ENCODE measurements at places on chromosomes 6 and 20.

GRCh38 chr20:51312480-51312783 is 230.1 kb downstream of the NFATC2 start:
- DNase-seq, result no peak
- no peaks in the 10 kb centered on the region for H3K27me3 ChIP-seq
- H3K36me3 ChIP-seq, result no peaks in the 10 kb centered on the region
- H3K4me1 ChIP-seq, result no peaks in the 10 kb centered on the region
- no peak overlapping the region for H3K27ac ChIP-seq
- no peak overlapping the region for H3K4me3 ChIP-seq

DNA sequence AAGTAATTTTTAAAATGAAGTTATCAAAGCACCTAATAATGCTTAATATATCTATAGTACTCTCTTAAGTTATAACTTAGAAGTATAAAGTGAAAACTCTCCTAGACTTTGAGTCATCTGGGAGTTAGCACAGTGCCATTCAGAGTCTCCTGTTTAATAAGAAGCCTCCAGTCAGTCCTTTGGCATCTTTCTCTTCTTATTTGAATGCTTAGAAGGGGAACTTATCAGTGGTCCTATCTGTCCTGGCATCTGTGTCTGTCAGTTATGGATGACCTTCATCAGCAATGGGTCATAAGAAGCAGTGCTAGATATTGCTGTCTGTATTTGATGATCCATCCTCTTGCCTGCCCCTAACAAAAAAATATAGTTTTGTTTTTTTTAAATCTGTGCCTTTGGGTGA is 15.2 kb downstream of the TMEM200A start:
- no peaks in the 10 kb centered on the region for H3K4me1 ChIP-seq
- H3K27ac ChIP-seq, result no peak overlapping the region
- no peaks in the 10 kb centered on the region for H3K36me3 ChIP-seq
- no peaks in the 10 kb centered on the region for H3K27me3 ChIP-seq
- no peak for DNase-seq

- H3K36me3 ChIP-seq, result peaks cover 40% of the 10 kb centered on the region
- H3K27me3 ChIP-seq, result peaks cover 3% of the 10 kb centered on the region
- H3K4me3 ChIP-seq, result no peak overlapping the region
Observed at GRCh38 chr6:33164176-33164575, 28.1 kb downstream of the COL11A2 start.

DNA sequence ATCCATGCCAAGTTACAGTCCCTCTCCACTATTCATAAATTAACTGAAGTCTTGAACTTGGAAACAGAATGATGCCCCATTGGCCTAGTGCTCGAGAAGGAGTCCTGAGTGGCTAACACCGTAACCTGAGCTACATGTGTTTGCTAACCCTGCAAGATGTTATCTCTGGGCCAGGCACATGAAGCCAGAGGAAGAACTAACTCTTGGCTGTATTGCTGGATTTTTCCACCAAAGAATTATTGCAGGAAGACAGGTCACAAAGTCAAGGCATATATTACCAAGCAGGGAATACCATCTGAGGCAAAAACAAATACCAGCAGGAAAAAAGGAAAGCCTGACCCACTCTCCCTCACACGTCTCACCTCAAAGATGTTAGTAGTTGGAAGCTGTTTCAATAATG is 148.9 kb upstream of the PHACTR1 start:
- no peak for DNase-seq
- H3K27me3 ChIP-seq, result no peaks in the 10 kb centered on the region
- no peak overlapping the region for H3K4me3 ChIP-seq
- H3K4me1 ChIP-seq, result no peaks in the 10 kb centered on the region
- no peak overlapping the region for H3K27ac ChIP-seq

DNA sequence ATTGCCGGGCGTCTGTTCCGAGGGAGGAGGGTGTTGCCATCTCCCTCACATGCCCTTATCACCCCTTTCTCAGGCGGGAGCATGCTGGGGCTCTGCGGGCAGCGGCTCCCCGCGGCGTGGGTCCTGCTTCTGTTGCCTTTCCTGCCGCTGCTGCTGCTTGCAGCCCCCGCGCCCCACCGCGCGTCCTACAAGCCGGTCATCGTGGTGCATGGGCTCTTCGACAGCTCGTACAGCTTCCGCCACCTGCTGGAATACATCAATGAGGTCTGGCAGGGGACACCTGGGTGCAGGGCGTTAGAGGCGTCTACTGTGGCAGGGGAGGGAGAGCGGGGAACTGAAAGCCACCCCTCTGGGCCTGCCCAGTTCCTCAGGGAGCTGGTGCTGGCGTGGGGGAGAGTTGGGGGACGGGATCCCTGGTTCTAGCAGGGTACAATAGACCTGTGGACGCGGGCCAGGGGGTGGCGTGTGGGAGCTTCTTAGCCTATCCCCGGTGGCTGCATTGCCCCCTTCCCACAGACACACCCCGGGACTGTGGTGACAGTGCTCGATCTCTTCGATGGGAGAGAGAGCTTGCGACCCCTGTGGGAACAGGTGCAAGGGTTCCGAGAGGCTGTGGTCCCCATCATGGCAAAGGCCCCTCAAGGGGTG is 697 bp downstream of the PPT2 start:
- peak; percentile 85 for DNase-seq
- peaks cover 48% of the 10 kb centered on the region for H3K4me1 ChIP-seq
- H3K36me3 ChIP-seq, result peaks cover 36% of the 10 kb centered on the region
- peak overlapping the region; percentile 94 for H3K27ac ChIP-seq

- DNase-seq, result no peak
- H3K36me3 ChIP-seq, result no peaks in the 10 kb centered on the region
- no peak overlapping the region for H3K27ac ChIP-seq
- H3K27me3 ChIP-seq, result no peaks in the 10 kb centered on the region
- no peak overlapping the region for H3K4me3 ChIP-seq
Observed at GRCh38 chr6:97460394-97461080, 177.5 kb upstream of the MMS22L start.

GRCh38 chr20:38692436-38693411 is 31.6 kb upstream of the SLC32A1 start:
- peaks cover 8% of the 10 kb centered on the region for H3K27me3 ChIP-seq
- DNase-seq, result no peak
- peaks cover 11% of the 10 kb centered on the region for H3K4me1 ChIP-seq
- H3K27ac ChIP-seq, result no peak overlapping the region

GRCh38 chr6:75748003-75748742 is 866 bp upstream of the MYO6 start:
- H3K27ac ChIP-seq, result peak overlapping the region; percentile 90
- H3K4me3 ChIP-seq, result peak overlapping the region; percentile 91
- no peaks in the 10 kb centered on the region for H3K36me3 ChIP-seq
- H3K4me1 ChIP-seq, result peaks cover 8% of the 10 kb centered on the region
- H3K27me3 ChIP-seq, result no peaks in the 10 kb centered on the region
- no peak for DNase-seq

DNA sequence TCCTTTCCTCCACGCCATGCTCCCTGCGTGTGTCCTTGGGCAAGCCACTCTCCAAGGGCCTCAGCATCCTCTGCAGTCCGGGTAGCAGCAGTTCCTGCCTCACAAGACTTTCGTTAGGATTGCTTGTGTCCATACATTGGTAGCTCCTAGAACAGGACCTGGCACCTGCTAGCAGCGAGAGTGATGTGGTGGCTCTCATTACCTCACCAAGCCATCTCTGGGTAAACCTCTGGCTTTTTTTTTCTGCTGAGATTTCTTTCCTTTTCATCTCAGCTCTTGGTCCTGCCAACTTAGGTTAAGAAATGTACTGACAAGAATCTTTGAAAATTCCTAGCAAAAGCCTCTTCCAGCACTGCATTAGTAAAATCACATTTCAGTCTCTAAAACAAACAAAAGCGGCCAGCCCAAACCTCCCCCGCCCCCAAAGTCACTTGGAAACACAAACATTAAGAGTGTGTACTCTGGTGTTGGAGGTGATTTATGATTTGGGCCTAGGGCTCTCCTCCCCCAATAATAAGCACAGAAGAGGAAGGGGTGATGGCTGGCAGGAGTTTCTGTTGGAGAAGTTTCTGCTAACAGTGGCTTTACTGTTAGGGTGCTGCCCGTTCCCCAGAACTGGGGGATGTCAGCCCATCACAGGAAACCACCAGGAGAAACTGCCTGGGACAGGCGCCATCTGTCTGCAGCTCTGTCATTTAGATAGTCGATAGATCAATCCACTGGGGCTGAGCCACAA is 199.2 kb downstream of the CD83 start:
- H3K36me3 ChIP-seq, result no peaks in the 10 kb centered on the region
- no peak overlapping the region for H3K4me3 ChIP-seq
- peaks cover 34% of the 10 kb centered on the region for H3K4me1 ChIP-seq
- no peaks in the 10 kb centered on the region for H3K27me3 ChIP-seq
- H3K27ac ChIP-seq, result peak overlapping the region; percentile 20
- DNase-seq, result peak; percentile 47

DNA sequence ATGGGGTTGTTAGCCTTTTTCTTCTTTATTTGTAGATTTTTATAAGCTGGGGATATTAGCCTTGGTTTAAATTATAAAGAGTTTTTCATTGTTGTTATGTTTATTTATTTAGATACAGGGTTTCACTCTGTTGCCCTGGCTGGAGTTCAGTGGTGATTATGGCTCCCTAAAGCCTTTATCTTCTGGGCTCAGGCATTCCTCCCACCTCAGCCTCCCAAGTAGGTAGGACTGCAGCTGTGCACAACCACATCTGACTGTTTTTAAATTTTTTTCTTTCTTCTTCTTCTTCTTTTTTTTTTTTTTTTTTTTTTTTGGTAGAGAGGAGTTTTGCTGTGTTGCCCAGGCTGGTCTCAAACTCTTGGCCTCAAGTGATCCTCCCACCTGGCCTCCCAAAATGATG is 80.9 kb downstream of the UBE3D start:
- no peak overlapping the region for H3K27ac ChIP-seq
- H3K4me1 ChIP-seq, result no peaks in the 10 kb centered on the region
- no peak overlapping the region for H3K4me3 ChIP-seq
- H3K36me3 ChIP-seq, result no peaks in the 10 kb centered on the region
- DNase-seq, result no peak

GRCh38 chr20:11965602-11966001 is 47.9 kb downstream of the BTBD3 start:
- no peak overlapping the region for H3K27ac ChIP-seq
- no peaks in the 10 kb centered on the region for H3K27me3 ChIP-seq
- no peak for DNase-seq
- H3K36me3 ChIP-seq, result no peaks in the 10 kb centered on the region
- no peaks in the 10 kb centered on the region for H3K4me1 ChIP-seq

- H3K27me3 ChIP-seq, result peaks cover 12% of the 10 kb centered on the region
- H3K36me3 ChIP-seq, result peaks cover 14% of the 10 kb centered on the region
- no peak overlapping the region for H3K27ac ChIP-seq
- DNase-seq, result peak; percentile 55
Observed at GRCh38 chr6:43275801-43276576, 22.1 kb upstream of the SLC22A7 start.

- H3K4me1 ChIP-seq, result no peaks in the 10 kb centered on the region
- H3K36me3 ChIP-seq, result no peaks in the 10 kb centered on the region
- H3K27me3 ChIP-seq, result no peaks in the 10 kb centered on the region
Observed at GRCh38 chr6:139858429-139858828, 484.0 kb upstream of the CITED2 start.

DNA sequence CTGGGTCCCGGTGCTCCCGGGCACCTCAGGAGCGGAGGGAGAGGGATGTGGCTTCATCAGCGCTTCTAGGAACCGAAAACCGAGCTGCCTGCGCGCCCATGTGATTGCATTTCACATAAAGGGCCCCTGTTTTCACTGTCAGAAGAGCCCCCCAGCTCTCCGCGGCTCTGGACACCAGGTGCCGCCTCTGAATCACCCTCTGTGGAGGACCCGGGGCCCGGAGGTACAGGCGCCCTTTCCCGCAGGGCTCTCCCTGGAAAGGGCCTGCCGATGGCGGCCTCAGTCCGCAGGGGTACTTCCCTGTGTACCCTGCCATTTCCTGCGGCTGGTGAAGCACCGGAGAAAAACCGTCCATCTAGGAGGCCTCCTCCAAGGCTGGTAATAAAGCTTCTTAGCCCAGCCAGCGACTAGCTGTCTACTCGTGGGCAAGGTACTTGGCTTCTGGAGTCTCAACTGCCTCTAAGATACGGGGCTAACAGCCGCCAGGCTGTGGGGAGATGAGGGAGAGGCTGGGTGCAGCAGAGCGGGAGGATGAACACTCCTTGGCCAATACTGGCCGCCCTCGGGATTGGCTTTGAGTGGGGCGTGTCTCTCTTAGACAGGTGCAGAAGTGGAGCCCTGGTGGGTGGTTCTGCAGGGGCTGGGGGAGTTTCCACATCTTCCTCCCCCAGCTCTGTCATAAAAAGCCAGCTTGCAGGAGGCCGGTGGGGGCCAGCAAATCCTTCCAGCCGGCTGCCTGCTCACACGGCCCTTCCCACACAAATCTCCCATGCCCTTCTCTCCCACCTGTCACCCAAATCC is 1.6 kb downstream of the PPP1R16B start:
- peak overlapping the region; percentile 58 for H3K27ac ChIP-seq
- H3K27me3 ChIP-seq, result peaks cover 9% of the 10 kb centered on the region
- H3K36me3 ChIP-seq, result no peaks in the 10 kb centered on the region
- DNase-seq, result no peak

GRCh38 chr20:61185181-61185580 is 66.9 kb upstream of the CDH4 start:
- no peak overlapping the region for H3K27ac ChIP-seq
- H3K27me3 ChIP-seq, result no peaks in the 10 kb centered on the region
- DNase-seq, result no peak
- no peak overlapping the region for H3K4me3 ChIP-seq

- no peak for DNase-seq
- no peaks in the 10 kb centered on the region for H3K4me1 ChIP-seq
- H3K36me3 ChIP-seq, result no peaks in the 10 kb centered on the region
- no peaks in the 10 kb centered on the region for H3K27me3 ChIP-seq
- H3K4me3 ChIP-seq, result no peak overlapping the region
Observed at GRCh38 chr6:156269751-156270369, 507.3 kb upstream of the ARID1B start.

DNA sequence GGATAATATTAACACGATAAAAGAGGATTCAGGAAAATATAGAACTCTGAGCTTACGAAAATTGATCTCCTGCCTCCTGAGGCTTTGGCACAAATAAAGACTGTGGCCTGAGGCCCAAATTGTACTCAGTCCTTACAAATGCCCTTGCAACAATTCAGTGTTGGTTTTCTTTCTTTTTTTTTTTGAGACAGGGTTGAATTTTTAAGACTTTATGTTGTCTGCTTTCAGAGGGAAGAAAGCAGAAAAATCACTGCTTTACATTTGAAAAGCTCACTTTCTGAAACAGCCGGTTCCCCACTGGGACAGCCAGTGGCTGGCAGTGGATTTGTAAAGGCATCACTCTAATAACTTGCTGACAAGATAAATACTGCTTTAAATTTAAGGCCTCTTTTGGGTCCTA is 290.5 kb downstream of the SLC35F1 start:
- DNase-seq, result no peak
- H3K27me3 ChIP-seq, result peaks cover 4% of the 10 kb centered on the region
- H3K4me1 ChIP-seq, result peaks cover 7% of the 10 kb centered on the region
- no peaks in the 10 kb centered on the region for H3K36me3 ChIP-seq
- no peak overlapping the region for H3K27ac ChIP-seq

Data from spinal cord (tissue), 10 donors.